ENCODE measurements at places on chromosomes 1 and 21. TPM values are rescaled to one million over a fixed set of nuclear protein-coding genes. Genes with fewer than 3 reads are reported as not detected.
A peak's percentile ranks its signal among the peaks of the same experiment; 100 is the strongest.

DNA sequence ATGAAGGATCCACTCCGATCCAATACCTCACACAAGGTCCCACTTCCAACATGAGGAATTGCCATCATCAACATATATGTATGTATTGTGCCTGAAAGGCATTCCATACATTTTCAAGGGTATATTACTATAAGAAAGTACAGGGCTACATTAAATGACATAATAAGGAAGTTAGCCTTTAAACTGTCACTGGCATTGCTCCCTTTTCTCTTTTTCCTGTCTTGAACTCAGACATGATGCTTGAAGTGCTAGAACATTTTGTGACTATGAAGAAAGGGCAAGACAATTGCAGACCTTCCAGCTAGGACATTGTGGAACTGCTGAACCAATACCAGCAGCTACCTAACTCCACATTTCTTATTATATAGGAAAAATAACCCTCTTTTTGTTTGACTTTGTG lies 2.9 kb upstream of the TSPAN2 start:
- H3K36me3 ChIP-seq = no peaks in the 10 kb centered on the region
- DNase-seq = no peak
- no peaks in the 10 kb centered on the region for H3K4me1 ChIP-seq
- H3K4me3 ChIP-seq = no peak overlapping the region
- H3K27ac ChIP-seq = no peak overlapping the region

GRCh38 chr1:88088481-88088880 lies 595.6 kb upstream of the PKN2 start:
- no peaks in the 10 kb centered on the region for H3K27me3 ChIP-seq
- H3K27ac ChIP-seq = no peak overlapping the region
- no peaks in the 10 kb centered on the region for H3K36me3 ChIP-seq
- DNase-seq = no peak
- no peaks in the 10 kb centered on the region for H3K4me1 ChIP-seq

DNA sequence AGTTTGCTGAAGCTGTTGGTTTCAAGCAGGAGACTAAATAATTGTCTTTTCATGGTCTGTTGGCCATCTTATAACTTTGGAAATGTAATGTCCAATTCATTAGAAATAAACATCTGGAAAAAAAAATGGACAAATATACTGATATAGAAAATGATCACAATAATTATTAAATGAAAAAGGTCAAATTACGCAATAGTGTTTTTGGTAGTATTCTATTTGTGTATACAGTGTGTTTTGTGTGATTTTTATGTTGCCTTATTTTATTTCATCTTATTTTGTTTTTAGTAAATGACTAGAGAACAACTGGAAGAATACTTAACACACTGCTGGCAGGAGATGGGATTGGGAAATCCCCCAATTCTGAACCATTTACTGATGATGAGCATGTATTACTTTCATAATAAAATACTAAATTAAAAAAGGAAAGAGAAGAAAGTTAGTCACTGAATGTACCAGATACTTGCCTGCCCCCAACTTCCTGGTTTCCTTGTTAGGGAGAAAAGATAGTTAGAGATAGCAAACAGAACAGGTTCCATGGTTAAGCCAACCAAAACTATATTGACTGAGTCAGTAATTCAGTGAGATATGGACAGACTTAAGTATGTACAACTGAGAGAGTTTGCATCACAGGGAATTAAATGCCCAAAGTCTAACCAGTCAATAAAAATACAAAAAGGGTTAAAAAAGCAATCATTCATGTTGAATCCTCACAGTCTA lies 24.0 kb upstream of the SAMD13 start:
- H3K27me3 ChIP-seq = no peaks in the 10 kb centered on the region
- no peaks in the 10 kb centered on the region for H3K4me1 ChIP-seq
- no peak overlapping the region for H3K4me3 ChIP-seq
- no peak for DNase-seq
- no peaks in the 10 kb centered on the region for H3K36me3 ChIP-seq
- no peak overlapping the region for H3K27ac ChIP-seq

DNA sequence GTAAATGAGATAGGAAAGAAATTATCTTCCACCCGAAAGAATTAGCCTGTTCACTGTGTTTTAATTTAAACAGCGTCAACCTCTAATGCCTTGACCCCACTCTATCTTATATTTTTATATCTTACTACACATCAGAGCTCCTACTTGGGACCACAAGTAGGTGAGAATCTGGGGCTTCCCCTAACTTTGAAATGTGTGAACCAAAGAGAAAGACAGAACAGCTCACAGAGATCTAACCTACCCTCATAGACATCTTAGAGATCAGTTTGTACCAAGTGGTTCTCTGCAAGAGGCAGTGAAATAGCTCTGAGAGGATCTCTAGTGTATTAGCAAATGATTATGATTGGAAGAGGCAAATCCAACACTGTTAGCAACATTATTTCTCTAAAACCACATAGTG lies 31.0 kb upstream of the IFI16 start:
- H3K4me3 ChIP-seq = no peak overlapping the region
- H3K36me3 ChIP-seq = no peaks in the 10 kb centered on the region
- no peak overlapping the region for H3K27ac ChIP-seq

GRCh38 chr1:232512712-232513111 lies 117.2 kb downstream of the SIPA1L2 start:
- H3K36me3 ChIP-seq = no peaks in the 10 kb centered on the region
- H3K4me3 ChIP-seq = no peak overlapping the region
- no peaks in the 10 kb centered on the region for H3K27me3 ChIP-seq
- no peaks in the 10 kb centered on the region for H3K4me1 ChIP-seq
- no peak overlapping the region for H3K27ac ChIP-seq

DNA sequence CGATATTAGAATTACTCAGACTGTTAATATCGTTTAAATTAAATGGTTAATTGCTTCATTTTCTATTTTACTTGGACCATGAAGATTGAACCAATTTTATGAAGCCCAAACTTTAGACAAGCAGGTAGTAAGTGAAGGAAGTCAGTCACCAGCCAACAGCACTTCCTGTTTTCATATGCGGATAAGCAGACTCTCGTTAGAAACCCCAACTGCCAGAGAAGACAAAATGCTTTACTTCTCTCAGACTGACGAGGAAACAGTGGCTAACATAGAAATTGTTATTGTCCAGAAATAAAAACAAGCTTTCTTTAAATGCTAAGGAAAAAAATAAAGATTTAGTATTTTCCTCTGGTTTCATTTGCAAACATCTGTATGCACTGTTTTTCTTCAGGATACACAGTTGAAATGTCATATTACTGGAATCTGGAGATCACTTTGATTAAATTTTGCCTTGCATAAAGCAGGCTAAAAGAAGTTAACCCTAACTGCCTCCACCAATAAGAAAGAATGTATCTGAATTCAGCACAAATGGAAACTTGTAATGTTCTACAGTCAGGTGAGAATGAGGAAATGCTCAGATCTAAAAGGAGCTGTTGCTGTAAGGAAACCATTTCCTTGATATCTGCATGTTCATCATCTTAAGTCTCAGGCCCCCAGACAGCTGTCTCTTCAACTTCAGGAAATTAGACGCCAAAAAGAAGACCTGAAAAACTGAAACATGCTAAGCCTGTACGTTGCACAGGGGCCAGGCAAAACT lies 129.8 kb upstream of the SAMSN1 start:
- no peak overlapping the region for H3K4me3 ChIP-seq
- no peaks in the 10 kb centered on the region for H3K36me3 ChIP-seq
- H3K4me1 ChIP-seq = no peaks in the 10 kb centered on the region
- H3K27me3 ChIP-seq = no peaks in the 10 kb centered on the region
- no peak for DNase-seq

- no peaks in the 10 kb centered on the region for H3K27me3 ChIP-seq
- DNase-seq = no peak
- H3K4me1 ChIP-seq = peaks cover under 1% of the 10 kb centered on the region
- H3K27ac ChIP-seq = no peak overlapping the region
- H3K4me3 ChIP-seq = no peak overlapping the region
- H3K36me3 ChIP-seq = no peaks in the 10 kb centered on the region
Measured at GRCh38 chr1:205667909-205668643, 12.2 kb downstream of the SLC45A3 start.

DNA sequence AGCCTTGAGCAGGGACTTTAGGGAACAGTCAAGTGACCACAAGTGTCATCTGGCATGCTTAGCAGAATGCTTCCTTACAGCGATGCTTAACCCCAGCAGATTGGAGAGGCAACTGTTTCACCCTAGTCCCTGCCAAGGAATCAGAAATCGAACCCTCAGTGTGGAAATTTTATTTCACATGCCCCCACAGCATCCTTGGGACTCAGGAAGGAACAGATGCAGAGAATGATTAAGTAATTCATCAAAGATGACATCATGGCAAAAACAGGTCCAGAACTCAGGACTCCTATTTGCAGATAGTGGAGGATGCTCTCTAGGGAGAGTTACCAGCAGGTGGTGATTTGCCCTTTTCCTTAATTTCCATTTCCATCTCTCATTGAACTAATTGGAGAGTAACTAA lies 333.0 kb upstream of the KAZN start:
- no peak for DNase-seq
- no peak overlapping the region for H3K4me3 ChIP-seq
- H3K4me1 ChIP-seq = no peaks in the 10 kb centered on the region
- no peaks in the 10 kb centered on the region for H3K27me3 ChIP-seq

DNA sequence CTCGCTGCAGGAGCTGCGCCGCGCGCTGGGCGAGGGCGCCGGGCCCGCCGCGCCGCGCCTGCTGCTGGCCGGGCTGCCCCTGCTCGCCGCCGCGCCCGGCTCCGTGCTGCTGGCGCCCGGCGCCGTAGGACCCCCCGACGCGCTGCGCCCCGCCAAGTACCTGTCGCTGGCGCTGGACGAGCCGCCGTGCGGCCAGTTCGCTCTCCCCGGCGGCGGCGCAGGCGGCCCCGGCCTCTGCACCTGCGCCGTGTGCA lies 730 bp downstream of the OLIG1 start:
- H3K27me3 ChIP-seq = peaks cover 3% of the 10 kb centered on the region
- no peak overlapping the region for H3K4me3 ChIP-seq
- DNase-seq = no peak
- no peaks in the 10 kb centered on the region for H3K36me3 ChIP-seq

- no peaks in the 10 kb centered on the region for H3K4me1 ChIP-seq
- no peak for DNase-seq
- no peaks in the 10 kb centered on the region for H3K27me3 ChIP-seq
- H3K4me3 ChIP-seq = no peak overlapping the region
Measured at GRCh38 chr1:90534116-90534515, 183.0 kb downstream of the BARHL2 start.

- H3K4me1 ChIP-seq = peaks cover 4% of the 10 kb centered on the region
- peak; percentile 73 for DNase-seq
- H3K4me3 ChIP-seq = no peak overlapping the region
Measured at GRCh38 chr1:12433323-12434053, 184.5 kb downstream of the DHRS3 start.

DNA sequence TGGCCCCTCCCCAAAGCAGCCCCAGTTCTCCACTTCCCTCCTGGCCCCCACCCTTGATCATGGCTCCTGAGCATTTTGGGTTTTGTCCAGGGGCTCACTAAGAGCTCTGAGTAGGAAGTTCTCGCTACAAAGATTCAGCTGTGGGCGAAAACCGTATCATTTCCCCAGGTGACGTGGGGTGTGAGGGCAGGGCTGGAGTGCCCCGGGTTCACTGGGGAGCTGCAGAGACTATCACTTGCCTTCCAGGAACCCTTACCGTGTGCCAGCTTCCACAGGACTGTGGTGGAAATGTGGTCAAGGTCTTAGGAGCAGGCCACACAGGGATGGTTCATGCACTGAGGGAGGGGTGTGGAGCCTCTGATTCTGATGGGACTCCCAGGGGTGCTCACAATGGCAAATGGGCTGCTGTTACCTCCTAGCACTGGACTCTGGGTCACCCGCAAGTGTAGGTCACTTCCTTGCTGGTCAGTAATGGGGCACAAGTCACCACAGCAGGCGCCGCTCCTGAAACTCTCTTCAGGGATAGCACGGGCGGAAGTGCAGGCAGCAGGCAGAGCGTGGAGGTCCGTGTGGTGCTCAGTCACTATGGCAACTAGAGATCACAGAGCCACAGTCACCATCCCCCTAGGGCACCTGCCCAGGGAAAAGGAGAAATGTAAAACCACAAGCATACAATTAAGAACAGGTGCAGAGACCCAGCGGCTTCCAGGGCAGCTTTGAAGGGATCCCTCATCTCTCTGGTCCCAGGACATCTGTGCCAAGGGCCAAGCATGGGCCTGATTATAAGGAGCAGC lies 35.4 kb downstream of the RSPH1 start:
- no peaks in the 10 kb centered on the region for H3K36me3 ChIP-seq
- no peaks in the 10 kb centered on the region for H3K4me1 ChIP-seq
- no peak for DNase-seq

- DNase-seq = no peak
- no peaks in the 10 kb centered on the region for H3K36me3 ChIP-seq
- no peaks in the 10 kb centered on the region for H3K27me3 ChIP-seq
- H3K4me1 ChIP-seq = peaks cover 4% of the 10 kb centered on the region
- H3K4me3 ChIP-seq = no peak overlapping the region
- no peak overlapping the region for H3K27ac ChIP-seq
Measured at GRCh38 chr1:164716992-164717703, 158.2 kb downstream of the PBX1 start.

DNA sequence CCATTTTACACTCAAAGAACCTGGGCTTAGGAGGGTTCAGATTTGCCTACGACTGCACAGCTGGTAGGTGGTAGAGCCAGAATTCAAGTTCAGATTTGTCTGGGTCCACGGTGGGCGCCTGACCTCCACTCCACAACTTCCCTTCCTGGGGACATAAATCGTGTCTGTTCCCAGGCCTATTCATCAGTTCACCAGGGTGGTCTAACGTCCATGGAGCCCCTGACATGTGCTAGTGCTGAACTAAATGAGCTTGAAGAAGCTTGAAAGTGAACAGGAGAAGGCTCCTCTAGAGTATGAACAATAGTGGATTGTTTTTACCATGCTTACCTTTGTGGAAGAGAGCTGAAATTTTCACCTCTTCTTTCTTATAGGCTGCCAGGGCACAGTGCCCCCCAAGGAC lies 32.5 kb upstream of the KIF1B start:
- H3K4me1 ChIP-seq = no peaks in the 10 kb centered on the region
- DNase-seq = no peak
- H3K36me3 ChIP-seq = peaks cover 13% of the 10 kb centered on the region
- no peak overlapping the region for H3K27ac ChIP-seq
- no peaks in the 10 kb centered on the region for H3K27me3 ChIP-seq

- H3K36me3 ChIP-seq = no peaks in the 10 kb centered on the region
- no peak overlapping the region for H3K4me3 ChIP-seq
Measured at GRCh38 chr1:205443585-205444299, 12.1 kb downstream of the BLACAT1 start.

DNA sequence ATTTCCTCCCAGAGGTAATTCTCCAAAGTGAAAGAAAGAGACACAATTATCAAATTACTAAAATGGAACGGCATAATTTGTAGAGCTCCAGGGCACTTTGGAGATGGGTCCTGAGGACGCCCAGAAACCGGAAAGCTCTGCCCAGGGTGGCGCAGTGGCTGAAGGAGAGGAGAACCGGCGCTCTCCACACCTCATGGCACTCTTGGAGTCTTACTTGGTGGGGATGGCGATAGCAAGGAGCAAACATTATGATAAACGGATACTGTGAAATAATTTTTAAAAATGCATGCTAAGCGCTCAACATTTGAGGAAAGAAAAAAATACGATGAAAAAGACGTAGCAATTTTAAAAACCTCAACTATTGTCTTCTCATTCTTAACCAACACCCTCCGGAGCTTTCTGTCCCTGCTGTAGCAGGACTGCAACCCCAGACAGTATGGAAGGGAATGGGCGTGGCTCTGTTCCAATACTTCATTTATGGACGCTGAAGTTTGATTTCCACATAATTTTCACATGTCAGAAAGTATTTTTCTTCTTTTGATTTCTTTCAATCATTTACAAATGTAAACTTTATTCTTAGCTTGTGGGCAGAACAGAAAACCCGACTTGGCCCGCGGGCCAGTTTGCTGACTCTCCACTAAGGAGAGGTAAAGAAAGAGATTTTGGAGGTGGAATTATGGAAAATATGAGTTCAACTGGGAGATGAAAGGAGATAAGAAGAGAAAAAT lies 1.1 kb downstream of the S100A11 start:
- no peak for DNase-seq
- H3K4me1 ChIP-seq = no peaks in the 10 kb centered on the region
- H3K27me3 ChIP-seq = no peaks in the 10 kb centered on the region

Gene CAMSAP2
- 46.9 TPM for total RNA-seq

Gene TFAP2E
- 1.0 TPM for total RNA-seq

Gene DNAJC28
- total RNA-seq = 2.7 TPM

Gene CD53
- 50.7 TPM for total RNA-seq

Measured in aorta (tissue), 5 donors.